ENCODE measurements at places on chromosomes 3 and 15.
A peak's percentile ranks its signal among the peaks of the same experiment; 100 is the strongest.

DNA sequence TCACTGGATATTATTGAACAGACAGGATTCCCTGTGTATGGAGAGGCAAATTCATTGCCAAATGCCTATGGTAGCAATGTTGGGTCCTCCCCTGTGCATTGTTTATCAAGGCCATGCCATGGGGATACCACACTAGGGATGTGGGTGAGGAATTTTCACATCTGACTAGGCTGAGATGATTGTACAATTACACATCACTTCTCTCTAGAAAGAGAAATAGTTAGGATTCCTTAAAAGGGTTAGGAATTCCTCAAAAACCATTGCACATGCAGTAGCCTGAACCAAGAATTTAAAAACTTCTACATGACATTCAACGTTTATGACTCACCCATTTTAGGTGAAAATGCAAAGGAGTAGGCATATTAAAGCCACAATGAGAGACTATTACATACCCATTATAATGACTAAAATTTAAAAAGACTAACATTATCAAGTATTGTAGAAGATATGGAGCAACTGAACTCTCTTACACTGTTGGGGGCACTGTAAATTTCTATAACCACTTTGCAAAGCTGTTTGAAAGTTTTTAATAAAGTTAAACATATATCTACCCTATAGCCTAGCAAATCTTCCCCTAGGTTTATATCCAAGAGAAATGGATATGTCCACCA, 175.9 kb downstream of the THRB start:
- no peak for DNase-seq

DNA sequence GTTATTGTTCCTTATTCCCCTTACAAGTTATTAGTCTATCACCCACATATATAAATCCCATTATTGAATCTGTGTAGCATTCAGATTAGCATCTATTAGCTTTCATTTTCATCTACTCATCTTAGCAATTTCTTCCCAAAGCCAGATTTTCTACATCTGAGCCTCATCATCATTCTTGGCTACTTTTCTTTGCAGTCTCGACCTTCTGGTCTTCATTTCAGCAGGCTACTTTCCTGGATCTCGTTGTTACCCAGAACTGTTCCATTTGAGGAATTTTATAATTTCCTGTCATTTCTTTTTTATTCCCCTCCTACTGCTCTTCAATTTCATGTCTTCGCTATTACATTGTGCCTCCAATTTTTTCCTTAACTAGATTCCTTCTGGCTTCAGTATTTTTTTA, 51.8 kb downstream of the SPRED1 start:
- DNase-seq = no peak

DNA sequence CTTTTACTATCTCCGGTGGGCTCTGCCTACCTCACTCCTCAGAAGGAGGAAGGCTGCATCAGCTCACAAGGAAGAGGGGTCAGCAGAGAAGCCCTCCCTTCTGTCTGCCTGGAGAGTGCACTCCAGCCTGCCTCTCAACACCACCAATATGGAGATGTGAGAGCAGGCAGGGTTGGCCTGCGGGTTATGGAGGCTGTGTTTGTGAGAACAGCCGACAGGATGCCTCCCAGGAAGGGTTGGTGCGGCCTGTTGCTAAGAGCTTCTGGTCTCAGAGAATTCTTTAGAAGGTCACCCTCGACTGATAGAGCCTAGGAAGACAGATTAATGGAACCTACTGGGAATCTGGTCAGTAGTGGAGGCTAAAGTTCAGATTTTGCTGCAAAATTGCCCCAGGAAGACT, 326.1 kb downstream of the NTRK3 start:
- no peak for DNase-seq

GRCh38 chr15:29569533-29570092, 252.7 kb downstream of the TJP1 start:
- no peak for DNase-seq

GRCh38 chr3:96813134-96813819, 1.1 kb upstream of the EPHA6 start:
- peak; percentile 79 for DNase-seq

DNA sequence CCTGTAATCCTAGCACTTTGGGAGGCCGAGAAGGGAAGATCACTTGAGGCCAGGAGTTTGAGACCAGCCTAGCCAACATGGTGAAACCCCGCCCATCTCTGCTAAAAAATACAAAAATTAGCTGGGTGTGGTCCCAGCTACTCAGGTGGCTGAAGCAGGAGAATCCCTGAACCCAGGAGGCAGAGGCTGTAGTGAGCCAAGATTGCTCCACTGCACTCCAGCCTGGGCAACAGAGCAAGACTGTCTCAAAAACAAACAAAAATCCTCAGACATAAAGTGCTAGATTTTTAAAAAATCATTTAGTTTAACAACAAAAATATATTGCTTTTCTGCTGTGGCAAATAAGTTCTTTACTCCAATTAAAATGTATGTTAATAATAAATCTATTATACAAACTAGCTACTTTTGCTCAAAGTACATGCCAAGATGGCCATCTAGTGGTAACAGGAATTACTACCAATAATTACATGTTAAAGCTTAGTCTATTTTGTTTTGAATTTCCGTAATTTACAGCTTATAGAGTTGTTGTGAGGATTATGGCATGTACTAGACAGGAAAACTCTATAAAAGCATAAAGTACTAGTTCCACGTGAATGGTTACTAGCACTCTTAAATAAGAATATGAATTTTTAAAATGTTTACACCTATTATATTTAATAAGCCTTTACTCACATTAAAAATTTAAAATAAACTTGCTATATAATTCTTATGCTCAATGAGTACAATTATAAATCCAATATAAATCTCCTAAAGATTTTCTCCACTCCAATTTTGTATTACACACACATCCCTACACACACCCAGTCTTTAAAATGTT, 39.0 kb downstream of the GABPB1 start:
- no peak for DNase-seq

All from stimulated activated naive CD8-positive, alpha-beta T cell treated with anti-CD3 and anti-CD28 coated beads, Interleukin-15, amount 100 ng/mL, for 72 hours (primary cell).